ENCODE measurements at places on chromosomes 6 and 20.

- no peak for DNase-seq
Observed at GRCh38 chr6:157269261-157269794, 54.0 kb downstream of the TMEM242 start.

DNA sequence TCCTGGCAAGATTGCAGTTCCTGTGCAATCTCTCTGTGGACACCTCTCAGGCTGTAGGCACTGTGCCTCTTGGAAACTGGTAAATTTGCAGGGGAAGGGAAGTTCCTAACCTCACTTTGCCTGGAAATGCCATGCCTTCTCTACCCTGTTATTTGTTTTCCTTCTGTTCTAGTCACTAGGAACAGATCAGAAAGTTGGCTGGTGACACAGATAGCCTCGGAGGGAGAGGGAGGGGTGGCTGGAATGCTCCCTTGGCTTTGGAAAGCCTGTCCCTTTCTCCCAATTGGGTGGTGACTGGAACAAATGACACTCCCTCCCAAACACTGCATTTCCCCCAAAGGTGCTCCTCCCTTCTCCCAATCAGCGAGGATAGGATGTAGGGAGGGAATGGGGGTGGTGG, 131.5 kb upstream of the F13A1 start:
- no peak for DNase-seq

GRCh38 chr6:168320634-168321033, 1.1 kb upstream of the DACT2 start:
- no peak for DNase-seq

- no peak for DNase-seq
Observed at GRCh38 chr6:73508776-73509175, 12.1 kb downstream of the EEF1A1 start.

DNA sequence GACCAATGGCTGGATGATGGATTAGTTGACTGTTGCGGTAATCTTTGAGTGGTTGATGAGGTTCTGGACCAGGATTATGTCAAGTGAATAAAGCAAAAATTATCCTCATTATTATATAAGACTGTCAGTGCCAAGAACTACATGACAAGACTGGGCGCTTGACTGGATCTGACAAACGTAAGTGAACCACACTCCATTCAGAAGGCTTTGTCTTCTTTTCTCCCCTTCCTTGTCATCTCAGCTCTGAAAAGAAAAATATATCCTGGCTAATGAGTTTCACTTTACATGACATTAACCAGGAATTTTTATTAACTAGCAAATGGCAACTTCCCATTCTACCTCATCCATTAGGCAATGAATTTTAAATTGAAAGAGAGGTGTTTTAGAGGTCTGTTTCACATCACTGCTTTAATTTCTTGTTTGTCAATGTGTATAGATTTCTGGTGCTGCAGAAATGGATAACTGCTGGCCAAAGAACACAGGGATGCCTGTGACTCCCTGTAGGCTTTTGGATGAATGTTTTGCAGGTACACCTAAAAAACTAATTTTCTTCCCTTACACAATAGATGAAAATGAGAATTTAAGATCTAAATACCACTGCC, 150.1 kb downstream of the ELOVL4 start:
- no peak for DNase-seq

DNA sequence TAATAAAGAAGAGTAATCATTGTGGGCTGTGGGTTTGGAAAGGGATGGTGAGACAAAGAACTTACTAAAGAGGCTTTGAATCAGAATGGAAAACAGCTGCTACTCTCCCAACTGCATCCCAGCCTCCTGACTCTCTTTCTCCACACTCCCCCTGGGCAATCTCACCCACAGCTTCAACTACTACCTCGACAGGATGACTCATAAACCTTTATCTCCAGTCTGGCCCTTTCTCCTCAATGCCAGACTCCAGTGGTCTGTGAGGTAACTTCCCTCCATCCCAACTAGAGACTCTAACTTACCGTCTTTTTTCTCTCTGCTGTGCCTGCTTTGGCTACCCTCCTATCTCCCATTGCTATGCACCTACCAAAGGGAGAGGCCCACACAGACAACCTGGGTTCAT, 135.3 kb upstream of the RREB1 start:
- DNase-seq = no peak

- peak; percentile 15 for DNase-seq
Observed at GRCh38 chr6:136351518-136352110, 62.0 kb upstream of the BCLAF1 start.

- DNase-seq = no peak
Observed at GRCh38 chr6:169965657-169966311, 214.4 kb downstream of the ERMARD start.

DNA sequence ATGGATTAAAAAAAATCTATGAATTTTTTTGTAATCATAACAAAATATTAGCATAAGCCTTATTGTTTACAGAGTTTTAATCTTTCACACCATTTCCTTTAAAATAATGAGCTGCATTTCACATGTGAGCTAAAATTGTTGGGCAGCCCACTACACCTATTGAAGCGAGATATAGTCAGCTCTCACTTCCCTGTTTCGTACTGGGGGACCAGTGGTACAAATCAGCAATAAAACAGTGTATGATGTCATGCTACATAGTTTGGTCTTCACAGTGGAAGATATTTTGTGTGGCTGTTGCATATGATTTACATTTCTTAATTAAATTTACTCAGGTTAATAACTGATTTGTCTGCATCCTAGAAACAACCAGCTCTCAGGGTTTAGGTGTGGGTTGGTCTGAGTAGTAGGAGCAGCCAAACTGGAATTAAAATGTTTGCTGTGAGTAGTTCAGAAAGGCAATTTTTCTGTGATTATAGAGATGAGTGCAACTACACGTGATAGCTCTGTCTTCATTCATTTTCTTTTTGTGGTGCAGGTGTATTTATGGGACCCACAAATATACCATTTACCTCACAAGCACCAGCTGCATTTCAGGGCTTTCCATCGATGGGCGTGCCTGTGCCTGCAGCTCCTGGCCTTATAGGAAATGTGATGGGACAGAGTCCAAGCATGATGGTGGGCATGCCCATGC, 99.3 kb downstream of the B3GAT2 start:
- DNase-seq = no peak

GRCh38 chr6:8030920-8031319, 33.3 kb downstream of the BLOC1S5 start:
- DNase-seq = no peak

DNA sequence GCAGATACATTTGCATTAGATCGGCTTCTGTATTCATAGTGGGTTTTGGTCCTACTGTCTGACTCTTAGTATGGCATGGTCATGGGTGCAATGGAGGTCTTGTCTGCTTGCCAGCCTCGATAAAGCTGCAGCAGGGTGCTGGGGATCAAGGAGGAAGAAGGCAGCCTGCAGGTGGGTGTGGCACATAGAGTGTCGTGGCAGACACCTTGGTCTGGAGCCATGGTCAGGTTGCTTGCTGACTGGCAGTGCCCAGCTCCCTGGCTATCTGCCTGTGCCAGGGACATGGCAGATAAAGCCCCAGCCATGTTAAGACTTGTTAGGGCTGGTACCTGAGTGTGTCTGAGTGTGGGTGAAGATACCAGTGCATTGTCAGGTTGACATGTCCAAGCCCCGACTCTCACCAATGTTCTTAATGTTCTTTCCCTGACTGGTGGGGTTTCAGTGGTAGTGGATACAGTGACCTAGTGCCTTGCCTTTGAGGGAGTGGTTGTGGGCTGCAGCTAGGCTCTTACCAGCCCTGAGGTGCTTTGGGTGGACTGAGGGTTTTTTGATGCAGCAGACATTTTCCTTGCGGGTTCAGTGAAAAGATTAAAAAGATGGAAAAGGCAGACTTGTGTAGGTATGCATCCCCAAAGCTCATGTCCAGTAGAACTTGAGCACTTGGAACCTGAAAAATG, 1.8 kb downstream of the FAM83D start:
- no peak for DNase-seq

- no peak for DNase-seq
Observed at GRCh38 chr6:159233365-159234101, 64.3 kb downstream of the FNDC1 start.

DNA sequence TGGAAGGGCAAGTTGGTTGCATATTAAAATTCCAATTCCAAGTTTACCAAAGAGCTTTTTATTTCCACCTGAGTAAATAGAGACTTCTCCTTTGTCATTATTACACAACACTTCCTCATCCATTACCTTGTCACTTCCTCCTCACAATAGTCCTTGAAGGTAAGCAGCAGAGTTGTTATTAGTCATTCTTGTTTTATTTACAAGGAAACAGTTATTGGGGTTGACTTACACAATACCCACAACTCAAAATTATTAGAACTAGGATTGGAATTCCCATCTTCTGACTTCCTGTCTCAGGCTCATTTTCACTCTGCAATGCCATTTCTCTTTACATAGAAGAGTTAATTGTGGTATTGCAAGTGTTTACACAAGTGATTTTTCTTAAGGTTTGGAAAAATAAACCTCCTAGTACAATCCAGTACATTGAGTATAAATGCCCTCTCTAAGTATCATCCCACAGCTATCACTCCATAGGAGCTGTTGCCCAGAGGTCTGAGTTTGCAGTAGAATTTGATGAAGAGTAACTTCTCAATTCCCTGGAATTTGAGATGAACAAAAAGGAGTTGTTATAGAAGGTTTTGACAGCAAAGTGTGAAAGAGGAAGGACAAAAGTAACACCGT, 28.9 kb upstream of the MTRF1L start:
- no peak for DNase-seq

DNA sequence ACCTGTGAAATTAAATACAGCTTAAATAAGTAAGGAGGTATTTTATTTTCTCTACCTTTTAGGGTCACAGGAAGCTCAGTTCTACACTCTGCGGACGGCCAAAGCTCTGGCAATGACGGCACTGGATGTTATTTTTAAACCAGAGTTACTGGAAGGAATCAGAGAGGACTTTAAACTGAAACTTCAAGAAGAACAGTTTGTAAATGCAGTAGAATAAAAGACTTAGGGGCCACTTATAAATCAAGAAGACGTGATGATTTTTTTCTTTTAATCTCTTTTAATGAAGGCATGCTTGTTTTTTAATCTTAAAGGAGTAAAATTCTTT, 16.2 kb downstream of the PM20D2 start:
- DNase-seq = no peak

DNA sequence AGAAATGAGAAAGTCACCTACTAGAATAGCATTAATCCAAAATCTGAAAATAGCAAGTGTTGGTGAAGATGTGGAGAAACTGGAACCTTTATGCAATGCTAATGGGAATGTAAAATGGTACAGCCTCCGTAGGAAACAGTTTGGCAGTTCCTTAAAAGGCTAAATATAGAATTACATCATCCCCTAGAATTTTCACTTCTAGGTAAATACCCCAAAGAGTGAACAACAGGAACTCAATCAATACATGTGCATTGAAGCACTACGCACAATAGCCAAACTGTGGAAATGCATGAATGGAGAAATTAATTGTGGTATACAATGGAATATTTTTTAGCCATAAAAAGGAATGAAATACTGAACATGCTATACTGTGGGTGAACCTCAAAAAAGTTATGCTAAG, 982.0 kb upstream of the FLRT3 start:
- DNase-seq = no peak

DNA sequence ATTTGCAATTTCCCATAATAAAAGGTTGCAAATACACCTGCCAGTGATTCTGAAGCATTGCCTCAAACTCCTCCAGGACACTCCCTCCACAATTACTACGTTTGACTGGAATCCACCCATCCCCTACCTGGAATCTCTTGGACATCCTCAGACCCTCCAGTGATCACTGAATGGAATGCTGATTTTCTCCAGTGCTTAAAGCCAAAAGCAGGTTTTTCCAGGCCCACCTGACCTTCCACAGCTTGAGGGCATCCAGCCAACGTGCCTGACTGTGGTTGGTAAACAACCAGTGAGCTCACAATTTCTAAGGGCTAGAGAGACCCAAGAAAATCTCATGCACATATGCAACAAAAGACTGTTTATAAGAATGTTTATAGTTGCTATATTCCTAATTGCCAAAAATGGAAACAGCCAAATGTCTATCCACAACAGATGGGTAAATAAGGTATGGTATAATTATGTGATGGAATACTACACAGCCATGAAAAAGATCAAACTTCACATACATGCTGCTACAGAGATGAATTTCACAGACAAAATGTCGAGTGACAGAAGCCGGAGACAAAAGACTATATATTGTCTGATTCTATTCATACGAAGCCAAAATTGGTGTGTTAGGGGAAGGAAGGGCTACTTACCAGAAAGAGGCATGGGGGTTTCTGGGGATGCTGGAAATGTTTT, 147.1 kb upstream of the RREB1 start:
- DNase-seq = peak; percentile 17

GRCh38 chr6:12024699-12025434, 12.8 kb downstream of the HIVEP1 start:
- no peak for DNase-seq

- DNase-seq = peak; percentile 26
Observed at GRCh38 chr20:22579711-22580697, 4.4 kb downstream of the FOXA2 start.

DNA sequence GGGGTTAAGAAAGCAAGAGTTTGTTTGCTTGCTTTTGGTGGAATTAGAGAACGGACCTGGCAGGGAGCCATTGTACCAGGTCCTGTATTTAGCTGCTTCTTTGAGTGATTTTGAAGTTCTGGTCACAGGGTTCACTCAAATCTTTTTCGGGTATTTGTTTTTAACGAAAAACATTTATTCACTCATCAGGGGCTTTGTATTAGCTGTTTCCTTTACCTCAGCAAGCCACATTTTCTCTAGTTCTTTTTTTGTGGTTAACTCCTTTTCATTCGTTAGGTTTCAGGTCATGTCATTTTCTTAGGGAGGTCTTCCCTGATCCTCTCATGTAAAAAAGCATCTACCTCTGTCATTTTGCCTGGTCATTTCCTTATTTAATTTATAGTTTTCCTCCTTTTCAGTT, 1502.2 kb downstream of the GRIK2 start:
- DNase-seq = no peak

GRCh38 chr20:58850693-58851174, at the start of gene GNAS-AS1:
TSS of gene GNAS-AS1 (minus strand) at chr20:58850902.
- DNase-seq = no peak

DNA sequence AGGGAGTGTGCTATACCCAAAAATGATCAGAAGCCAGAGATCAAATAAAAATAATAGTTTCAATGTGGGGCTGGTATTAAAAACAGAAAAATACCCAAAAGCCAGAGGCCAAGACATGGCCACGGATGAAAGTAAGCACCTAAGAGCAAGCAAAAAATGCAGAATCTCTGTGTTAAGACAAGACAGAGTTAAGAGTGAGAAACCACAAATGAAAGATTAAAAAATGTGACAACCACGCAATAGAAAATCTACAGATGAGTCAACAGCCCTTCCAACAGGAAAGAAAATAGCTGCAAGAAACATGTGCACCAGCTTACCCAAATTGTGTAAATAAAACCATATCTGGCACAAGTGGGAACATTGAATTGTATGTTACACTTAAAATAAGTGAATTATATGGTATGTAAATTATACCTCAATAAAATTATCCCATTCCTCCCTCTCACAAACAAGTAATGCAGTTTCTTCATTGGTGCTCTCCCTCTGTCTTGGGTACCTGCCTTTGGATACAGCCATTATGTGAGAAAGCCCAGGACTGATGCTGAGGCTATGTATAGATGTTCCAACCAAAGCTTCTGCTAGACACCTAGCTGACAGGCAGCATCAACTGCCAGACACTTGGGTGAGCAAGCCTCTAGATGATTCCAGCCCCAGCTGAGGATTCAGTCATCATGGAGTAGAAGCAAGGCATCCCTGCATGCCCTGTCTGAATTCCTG, 55.3 kb upstream of the UFL1 start:
- DNase-seq = no peak

- peak; percentile 40 for DNase-seq
Observed at GRCh38 chr6:37459981-37460800, 27.2 kb downstream of the CMTR1 start.

GRCh38 chr6:33189625-33190448, 2.4 kb downstream of the COL11A2 start:
- DNase-seq = no peak
